GM23338 (cell line): ENCODE measurements at places on chromosomes 5 and 9.

DNA sequence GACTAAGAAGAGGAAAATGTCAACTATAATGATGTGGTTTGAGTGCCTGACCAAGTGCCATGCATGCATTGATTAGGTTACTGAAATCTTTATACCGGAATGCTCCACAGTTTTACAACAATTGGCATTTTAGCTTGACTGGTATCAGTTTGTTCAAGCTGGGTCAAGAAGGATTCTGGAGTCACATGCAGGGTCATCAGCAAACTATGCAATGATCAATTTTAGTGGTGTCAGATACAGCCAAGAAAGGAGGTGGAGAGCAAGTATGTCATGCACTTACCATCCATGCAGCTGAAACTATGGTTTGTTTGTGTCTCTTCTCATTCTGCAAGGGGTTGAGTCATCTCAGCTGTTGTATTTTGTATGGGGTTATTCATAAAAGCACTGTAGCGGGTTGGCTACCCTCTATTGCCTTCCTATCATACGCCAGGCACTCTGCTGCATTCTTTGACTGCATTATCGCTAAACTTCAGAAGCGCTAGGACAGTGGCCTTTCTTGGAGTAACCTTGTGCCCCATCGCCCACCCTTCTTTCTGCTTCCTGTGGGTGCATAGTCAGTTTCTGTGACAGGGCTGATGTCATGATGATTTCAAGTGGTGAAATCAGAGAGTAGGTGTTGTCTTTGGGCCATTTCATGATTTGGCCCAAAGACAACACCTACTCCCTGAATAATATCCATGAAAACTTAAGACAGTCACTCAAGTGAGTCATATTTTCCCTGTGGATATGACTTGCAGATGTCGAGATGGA lies 145.4 kb downstream of the MTX3 start:
- no peak for DNase-seq

DNA sequence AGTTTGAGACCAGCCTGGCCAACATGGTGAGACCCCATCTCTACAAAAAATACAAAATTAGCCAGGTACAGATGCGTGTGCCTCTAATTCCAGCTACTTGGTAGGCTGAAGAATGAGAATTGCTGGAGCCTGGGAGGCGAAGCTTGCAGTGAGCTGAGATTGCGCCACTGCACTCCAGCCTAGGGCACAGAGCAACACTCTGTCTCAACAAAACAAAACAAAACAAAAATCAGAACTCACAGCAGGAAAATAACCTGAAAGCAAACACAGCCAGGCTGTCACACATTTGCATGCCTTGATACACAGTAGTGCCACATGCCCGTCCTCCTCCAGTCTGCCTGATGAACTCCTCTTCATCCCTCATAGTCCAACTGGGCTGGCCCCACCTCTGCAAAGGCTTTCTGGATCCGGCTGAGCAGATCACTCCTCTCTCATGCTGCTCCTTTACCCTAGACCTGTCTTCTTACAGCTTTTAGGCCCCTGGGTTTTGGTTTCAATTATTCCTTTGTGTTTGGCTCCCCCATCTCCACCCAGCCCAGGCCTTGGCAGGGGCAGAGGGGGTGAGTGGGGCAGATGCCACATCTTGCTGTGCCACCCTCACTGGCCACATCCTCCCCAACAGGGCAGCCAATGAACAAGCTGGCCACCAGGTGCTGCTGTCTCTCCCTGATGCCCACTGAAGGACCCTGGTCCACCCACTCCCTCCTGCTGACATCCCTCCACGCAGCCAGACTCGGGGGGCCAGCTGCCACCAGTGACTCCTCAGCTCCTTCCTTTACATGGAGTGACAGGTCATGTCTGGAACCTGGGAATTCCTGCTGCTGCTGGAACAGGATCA lies 62.0 kb upstream of the GGTA1 start:
- DNase-seq, result no peak

- DNase-seq, result no peak
Measured at GRCh38 chr9:106218854-106219253, 524.5 kb downstream of the TMEM38B start.

- DNase-seq, result no peak
Measured at GRCh38 chr5:179242676-179243075, 102.6 kb downstream of the ADAMTS2 start.

GRCh38 chr5:14851597-14851996 lies 20.0 kb downstream of the ANKH start:
- no peak for DNase-seq

DNA sequence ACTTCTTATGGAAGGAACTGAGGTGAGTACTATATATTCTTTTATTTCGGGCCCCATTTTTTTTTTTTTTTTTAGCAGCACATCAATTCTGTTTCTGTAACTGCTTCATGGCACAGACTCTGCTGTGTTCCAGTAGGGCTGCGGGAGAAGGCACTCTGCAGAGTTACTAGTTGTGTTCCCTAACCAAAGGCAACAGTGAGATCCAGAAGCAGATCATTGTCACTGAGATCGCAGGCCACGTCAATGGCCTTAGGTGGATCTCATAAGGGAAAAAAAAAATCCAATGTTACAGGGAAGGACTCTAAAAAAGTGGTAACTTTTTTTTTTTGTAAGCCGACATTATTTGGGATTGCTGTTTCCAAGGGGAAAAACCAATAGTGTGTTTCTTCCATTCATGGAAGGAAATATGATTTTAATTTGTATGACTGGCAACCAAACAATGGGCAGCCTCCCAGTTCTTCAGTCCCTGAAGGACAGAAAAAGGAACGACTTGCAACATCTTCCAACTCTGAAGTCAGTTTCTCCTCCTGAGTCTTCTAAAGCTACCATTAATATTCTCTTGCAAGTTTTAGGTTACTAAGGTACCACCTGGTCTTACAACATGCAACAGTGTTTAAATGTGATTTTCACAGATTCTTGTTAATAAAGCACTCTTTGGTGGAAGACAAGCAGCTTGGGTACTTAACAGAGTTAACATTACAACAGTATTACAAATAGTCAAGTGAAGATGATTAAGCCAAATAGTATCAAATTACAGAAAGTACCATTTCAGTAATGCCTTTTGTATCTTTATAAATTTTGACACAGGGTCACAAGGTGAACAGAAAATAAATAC lies 52.8 kb downstream of the HABP4 start:
- DNase-seq, result no peak

DNA sequence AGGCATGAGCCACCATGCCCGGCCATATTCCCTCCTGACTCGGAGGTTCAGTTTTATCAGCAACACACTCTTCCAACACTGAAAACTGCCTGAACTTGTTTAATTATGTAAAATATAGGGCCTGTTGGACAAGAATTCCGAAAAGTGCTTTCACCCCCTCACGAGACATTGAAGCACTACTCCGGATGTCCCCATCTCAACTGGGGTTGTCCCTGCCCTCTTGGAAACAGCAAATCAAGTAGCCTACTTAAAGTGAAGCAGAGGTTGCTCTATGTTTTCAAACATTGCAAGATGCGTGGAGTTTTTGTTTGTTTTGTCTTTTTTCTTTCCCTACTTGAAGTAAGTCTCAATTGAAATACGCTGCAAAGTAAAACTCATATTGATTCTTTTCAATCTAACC lies 7.6 kb downstream of the PTGER4 start:
- no peak for DNase-seq

DNA sequence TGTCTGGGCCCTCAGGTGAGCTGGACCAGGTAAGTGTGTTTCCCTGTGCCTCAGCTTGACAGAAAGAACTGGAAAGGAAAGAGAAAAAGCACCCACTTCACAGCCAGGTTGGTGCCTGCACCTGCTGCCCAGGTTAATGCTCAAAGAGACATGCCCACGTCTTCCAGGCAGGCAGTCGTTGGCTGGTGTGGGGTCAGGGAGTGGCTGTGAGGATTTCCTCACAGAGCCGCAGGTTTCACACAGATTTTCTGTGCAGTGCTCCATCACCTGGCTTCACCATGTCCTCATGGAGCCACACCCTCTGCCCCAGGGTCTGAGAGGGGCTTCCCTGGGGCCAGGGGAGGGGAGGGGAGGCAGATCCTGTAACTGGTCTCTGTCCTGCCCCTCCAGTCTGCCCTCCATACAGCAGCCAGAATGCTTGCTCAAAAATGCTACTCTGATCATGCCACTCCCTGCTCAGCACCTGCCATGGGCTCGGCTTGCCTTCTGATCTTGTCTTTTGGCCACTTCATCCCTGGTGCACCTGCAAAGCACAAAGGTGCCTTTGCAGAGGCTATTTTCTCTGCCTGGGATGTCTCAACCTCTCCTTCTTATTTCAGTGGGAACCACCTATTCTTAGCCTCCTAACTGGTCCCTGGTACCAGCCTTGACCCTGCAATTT lies 82.5 kb upstream of the UBTD2 start:
- DNase-seq, result no peak
